Naive B cell (primary cell): ENCODE measurements at places on chromosomes 2 and 18. TPM values are rescaled to one million over a fixed set of nuclear protein-coding genes. Genes with fewer than 3 reads are reported as not detected.

The UGT1A4 gene
- not detected for polyA plus RNA-seq

The EPG5 gene
- polyA plus RNA-seq: 5.7 TPM

The IL36A gene
- polyA plus RNA-seq: not detected

The COL5A2 gene
- polyA plus RNA-seq: not detected

The HNMT gene
- 0.97 TPM for polyA plus RNA-seq

DNA sequence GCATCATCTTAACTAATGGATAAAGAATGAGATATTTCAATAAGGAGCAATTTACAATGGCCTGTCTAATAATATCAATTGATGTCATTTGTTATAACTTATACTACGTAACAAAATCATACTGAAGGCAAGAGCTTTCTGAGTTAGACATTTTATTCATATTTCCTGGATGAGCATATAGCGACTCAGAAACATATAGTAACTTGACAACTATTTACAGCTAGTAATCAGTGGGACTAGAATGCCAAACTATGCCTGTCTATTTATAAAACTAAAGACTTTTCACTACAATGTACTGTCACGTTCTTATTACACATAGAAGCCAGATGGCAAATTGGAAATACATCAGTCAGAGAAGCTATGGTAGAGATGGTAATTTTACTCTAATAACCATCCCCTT is 766.2 kb upstream of the TMEFF2 start:
- DNase-seq: no peak

DNA sequence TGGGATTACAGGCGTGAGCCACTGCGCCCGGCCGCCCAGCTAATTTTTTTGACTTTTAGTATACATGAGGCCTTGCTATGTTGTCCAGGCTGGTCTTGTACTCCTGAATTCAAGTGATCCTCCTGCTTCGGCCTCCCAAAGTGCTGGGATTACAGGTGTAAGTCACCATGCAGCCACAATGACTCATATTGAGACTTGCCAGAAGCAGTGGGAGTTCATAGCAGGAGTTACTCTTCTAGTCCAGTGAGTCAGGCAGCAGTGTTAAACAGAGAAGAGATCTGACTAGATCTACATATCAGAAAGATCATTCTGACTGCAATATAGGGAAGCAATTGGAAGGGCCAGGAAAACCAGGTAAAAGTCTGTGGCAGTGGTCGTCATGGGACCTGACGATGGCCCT is 1.5 kb upstream of the FLACC1 start:
- no peak for DNase-seq

GRCh38 chr2:39266916-39267434 is 23.2 kb upstream of the CDKL4 start:
- DNase-seq: no peak

DNA sequence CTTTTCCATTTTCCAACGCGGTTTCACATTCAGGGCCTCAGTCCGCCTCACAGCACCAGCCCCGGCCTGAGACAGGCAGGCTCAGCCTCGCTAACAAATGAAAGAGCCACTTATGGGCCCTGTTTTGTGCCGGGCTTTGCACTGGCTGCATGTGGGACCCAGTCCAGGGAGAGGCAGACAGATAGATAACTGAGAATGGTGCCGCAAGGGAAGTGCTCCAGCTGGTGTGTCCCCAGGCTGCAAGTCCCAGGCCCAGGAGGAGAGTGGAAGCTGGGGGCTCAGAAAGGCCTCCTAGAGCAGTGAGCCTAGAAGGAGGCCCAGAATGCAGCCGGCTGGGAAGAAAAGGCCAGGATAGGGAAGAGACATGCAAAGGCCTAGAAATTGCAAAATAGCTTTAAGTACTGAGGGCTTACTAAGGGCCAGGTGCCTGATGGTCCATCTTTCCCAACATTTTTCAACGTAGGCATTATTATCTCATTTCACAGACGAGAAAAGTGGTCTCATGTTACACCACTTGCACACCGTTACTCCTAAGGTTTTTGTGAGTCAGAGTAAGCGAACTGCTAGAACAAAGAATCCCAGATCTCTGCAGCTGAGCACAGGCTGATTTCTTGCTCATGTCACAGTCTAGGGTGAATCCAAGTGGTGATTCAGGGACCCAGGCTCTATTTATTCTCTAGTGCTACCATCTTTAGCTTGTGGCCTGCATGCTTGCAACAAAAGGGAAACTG is 26.0 kb downstream of the ADRA2B start:
- no peak for DNase-seq

DNA sequence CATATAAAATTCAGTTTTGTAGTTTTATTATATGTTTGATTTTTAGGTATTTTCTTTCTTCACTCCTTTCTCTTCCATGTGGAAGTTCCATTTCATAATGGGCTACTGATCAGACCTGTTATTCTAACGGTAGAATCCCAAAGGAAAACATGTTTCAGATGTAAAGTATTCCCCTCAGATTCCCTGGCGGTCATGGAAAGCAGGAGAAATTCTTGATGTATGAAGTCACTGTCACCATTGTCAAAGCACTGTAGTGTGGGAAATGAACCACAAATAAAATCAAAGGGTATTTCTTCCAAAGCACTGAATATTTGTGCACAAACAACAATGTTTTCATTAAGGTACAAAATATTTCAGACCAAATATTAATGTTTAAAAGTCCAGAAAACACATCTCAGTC is 237.3 kb upstream of the KLHL14 start:
- DNase-seq: no peak

DNA sequence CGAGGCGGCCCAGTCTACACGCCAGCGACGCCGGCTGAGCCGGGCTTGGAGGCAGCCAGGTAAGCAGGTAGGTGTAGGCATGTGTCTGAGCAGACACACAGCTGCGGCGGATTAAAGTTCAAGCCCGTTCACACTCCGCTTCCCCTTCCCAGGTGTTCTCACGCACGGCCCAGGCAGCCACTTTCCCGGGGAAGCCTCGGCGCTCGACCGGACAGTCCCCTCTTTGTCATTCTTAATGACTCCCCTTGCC is 367 bp downstream of the TGFA start:
- no peak for DNase-seq

DNA sequence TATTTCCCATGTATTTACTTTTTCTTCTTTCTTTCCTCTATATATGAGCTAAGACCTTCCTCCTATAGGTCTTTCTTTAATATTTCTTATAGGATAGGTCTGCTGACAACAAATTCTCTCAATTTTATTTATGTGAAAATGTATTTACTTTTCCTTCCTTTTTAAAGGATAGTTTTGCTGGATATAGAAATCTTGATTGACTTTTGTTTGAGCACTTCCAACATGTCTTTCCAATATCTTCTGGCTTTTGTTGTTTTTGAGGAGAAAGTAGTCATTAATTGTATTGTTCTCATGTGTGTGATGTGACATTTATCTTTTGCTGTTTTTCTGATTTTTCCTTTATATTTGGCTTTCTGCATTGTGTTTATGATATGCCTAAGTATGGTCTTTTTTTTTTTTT is 28.9 kb upstream of the FBLN7 start:
- no peak for DNase-seq

DNA sequence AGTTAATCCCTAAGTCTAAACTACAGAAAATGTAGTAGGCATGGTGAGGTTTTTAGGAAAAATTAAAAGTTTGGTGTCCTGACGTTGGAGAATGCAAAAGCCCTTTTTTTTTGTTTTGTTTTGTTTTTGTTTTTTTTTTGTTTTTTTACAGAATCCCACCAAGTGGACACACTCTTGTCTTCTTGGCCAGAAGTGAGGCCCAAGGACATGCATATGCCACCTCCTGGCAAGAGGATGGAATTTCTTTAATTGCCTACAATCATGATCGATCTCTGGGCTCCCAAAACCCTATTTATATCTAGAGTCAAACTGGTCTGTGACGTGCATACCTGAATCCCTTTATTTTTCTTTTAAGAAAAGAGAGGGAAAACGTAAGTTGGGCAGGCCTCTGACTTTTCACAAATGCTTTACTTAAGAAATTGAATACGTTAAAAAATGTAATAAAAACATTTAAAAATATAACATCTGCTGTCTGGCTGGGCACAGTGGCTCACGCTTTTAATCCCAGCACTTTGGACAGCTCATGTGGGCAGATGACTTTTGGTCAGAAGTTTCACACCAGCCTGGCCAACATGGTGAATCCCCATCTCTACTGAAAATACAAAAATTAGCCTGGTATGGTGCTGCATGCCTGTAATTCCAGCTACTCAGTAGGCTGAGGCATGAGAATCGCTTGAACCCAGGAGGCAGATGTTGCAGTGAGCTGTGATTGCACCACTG is 502.7 kb downstream of the CBLN2 start:
- no peak for DNase-seq

DNA sequence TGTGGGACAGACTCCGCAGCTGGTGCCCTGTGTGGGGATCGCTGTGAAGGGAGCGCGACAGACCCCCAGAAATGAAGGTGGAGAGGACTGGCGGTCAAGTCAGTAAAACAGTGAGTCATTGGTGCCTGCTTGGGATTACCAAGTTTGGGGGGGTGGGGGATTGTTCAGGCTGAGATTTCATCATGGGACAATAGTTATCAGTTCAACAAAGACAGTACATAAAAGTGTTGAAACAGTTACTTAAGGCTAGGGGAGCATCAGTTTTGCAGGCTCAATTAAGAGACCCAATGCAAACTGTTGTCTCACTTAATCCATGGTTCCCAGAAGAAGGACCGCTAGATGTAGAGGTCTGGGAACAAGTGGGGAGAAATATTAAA is 42.4 kb upstream of the PDK1 start:
- no peak for DNase-seq

- no peak for DNase-seq
Measured at GRCh38 chr2:239249048-239249447, 151.8 kb downstream of the HDAC4 start.

- no peak for DNase-seq
Measured at GRCh38 chr2:100865816-100866460, 46.0 kb downstream of the NPAS2 start.

DNA sequence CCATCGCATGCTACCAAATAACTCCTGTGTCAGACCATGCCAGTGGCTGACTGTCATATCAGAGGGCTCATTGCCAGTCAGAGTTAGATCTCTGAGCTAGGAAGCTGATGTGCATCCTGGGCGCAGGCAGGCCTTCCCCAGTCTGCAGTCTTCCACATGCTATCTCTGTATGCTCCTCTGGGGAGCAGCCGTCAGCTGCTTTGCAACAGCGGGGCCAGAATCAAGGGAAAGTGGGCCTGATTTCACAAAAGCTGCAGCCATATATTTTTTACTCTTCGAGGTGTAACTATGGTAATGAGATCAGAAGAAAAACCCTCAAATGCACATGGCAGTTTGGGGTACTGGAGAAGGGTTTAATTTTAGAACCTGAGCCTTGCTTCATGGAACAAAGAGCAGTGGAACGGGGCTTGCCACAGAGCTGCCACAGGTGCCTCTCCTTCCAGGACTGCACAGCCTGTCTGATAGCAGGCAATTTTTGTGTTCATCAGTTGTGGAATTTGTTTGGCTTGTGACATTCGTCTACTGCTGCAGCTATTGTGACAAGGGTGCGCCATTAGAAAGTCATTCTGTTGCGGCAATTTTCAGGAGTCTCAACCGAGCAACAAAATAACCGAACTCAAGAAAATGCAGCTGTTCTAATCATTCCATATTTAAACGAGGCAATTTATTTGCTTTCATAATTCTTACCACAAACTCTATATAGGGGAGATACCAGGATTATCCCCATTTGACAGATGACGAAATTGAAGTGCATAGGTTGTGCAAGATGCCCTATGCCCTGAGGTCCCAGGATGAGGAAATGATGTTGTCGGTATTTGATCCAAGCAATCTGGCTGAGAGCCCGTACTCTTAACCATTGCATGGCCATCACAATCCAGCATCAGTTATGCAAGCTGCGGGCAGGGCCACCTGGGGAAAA is 109.6 kb upstream of the CYRIA start:
- no peak for DNase-seq

- DNase-seq: no peak
Measured at GRCh38 chr2:192230889-192231453, 36.2 kb upstream of the TMEFF2 start.

GRCh38 chr2:45285311-45285710 is 276.1 kb upstream of the SIX2 start:
- DNase-seq: no peak

GRCh38 chr2:98504381-98505109 is 59.9 kb downstream of the INPP4A start:
- DNase-seq: no peak

DNA sequence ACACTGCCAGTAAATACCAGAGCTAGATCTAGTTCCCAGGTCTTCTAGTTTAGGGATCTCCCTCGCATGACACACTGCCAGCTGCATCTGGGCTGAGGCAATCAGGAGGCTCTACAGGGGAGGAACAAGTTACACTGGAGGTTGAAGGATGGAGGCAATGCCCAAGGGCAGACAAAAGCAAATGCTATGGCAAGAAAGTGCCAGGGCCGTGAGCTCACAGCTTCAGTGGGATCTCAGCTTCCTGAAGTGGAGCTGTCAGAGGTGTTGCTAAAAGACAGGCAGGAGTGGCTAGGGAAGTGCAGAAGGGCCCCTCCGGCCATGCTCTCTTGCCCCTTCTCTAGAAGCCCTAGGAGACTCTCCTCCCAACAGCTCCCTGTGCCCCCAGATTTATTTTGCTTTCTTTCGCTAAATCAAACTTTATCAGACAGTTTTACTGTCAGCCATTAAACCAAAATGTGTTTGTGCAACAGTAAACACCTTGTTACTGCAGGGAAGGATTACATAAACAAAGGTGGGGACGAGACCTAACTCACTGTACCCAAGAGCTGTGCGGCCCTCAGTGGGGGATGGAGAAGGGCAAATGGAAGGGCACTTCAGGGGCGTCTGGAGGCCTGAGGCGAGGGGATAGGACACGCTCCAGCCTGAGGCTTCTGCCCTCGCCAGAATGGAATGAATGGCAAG is 39.4 kb upstream of the PKDCC start:
- no peak for DNase-seq

DNA sequence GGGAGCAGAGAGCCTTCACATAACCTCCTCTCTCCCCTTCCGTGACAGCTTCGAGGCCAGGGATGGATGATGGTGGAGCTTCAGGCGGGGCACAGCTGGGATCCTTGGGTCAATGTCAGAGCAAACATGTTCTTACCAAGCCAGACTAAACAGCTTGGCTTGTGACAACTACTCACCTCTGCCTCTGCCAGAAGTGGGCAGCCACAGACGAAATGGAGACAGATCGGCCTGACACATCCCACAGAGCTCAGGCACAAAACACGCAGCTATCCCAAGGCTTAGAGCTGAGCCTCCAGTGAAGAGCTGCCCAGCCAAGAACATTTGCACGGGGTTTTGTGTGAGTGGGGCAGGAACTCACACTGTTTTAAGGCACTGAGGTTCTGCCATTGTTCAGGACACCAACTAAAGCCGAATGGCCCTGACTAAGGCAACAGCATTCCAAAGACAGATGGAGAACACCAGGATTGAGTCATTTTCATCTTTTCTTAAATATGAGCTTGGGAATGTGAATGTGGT is 12.8 kb downstream of the PXDN start:
- no peak for DNase-seq

- no peak for DNase-seq
Measured at GRCh38 chr18:9047715-9048114, 54.8 kb upstream of the NDUFV2 start.

- no peak for DNase-seq
Measured at GRCh38 chr2:70233926-70234325, 14.5 kb downstream of the TIA1 start.

- DNase-seq: no peak
Measured at GRCh38 chr2:188207554-188207953, 84.1 kb upstream of the GULP1 start.

- no peak for DNase-seq
Measured at GRCh38 chr2:241040081-241040803, 41.8 kb downstream of the SNED1 start.
